CD4-positive, alpha-beta T cell (primary cell): ENCODE measurements at places on chromosomes 11 and 22.

DNA sequence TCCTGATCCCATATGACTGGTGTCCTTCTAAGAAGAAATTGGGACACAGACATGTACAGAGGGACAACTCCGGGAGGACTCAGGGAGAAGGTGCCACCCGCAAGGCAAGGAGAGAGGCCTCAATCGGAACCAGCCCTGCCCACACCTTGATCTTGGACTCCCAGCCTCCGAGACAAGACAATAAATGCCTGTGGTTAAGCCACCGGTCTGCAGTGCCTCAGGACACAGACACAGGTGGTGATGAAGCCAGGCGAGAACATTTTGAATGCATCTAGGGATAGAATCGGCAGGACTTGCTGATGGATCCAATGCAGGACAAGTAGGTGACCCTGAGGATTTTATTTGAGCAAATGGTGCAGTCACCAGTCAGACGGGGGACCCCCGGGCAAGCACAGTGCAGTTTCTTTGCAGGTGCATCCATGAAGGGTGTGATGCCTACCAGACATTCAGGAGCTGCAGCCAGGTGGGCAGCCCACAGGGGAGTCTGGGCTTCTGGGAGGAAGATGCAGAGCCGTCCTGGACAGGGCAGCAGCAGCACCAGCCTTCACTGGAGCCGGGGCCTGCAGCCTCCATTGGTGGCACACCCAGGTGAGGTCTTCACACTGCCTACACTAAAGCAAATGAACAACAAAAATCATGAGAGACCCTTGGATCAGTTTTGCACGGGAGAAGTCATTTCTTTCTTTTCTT lies 20.2 kb upstream of the SEPTIN5 start:
- no peaks in the 10 kb centered on the region for H3K36me3 ChIP-seq
- no peaks in the 10 kb centered on the region for H3K4me1 ChIP-seq
- no peak for DNase-seq
- H3K4me3 ChIP-seq, result no peak overlapping the region

DNA sequence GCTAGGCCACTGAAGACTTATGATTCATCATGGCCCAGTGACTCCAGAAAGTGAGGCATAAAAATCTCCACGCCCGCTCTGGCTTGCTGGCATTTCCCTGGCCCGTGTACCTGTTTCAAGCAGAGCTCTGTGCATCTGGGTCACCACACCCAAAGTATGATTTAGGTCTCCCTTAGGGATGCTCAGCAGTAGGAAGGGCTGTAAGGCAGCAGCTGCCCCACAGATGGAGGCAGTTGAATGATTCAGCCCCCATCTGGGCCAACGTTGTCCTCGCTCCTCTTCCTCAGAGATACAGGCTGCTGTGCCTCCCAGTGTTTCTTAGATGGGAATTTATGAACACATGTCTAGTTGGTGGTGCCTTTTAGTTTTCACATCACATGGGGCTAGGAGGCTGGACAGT lies 21.6 kb downstream of the GPR83 start:
- H3K27me3 ChIP-seq, result peaks cover 7% of the 10 kb centered on the region
- no peak for DNase-seq
- H3K4me1 ChIP-seq, result no peaks in the 10 kb centered on the region
- no peaks in the 10 kb centered on the region for H3K36me3 ChIP-seq
- H3K4me3 ChIP-seq, result no peak overlapping the region
- H3K27ac ChIP-seq, result no peak overlapping the region

- peaks cover 12% of the 10 kb centered on the region for H3K27me3 ChIP-seq
- DNase-seq, result no peak
- no peaks in the 10 kb centered on the region for H3K36me3 ChIP-seq
- H3K4me3 ChIP-seq, result no peak overlapping the region
Observed at GRCh38 chr11:36373016-36374010, 77.2 kb downstream of the PRR5L start.

DNA sequence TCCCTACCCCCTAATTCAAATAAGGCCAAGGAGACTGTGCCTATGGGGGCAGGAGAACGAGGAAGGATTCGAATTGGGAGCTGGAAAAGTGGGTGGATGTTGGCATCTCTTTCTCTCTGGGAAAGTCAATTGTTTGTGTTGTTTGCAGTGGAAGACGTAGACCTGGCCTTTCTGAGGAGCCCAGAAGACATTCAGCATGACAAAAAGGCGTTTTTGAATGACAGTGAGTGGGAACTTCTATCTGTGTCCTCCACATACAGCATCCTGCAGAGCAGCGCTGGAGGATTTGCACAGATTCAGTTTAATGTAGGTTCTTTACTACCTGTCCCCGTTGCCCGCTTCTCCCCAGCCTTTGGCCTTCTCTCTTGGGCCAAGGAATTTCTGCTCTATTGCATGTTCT lies 28.2 kb downstream of the HTR3B start:
- H3K4me3 ChIP-seq, result no peak overlapping the region
- no peak for DNase-seq

DNA sequence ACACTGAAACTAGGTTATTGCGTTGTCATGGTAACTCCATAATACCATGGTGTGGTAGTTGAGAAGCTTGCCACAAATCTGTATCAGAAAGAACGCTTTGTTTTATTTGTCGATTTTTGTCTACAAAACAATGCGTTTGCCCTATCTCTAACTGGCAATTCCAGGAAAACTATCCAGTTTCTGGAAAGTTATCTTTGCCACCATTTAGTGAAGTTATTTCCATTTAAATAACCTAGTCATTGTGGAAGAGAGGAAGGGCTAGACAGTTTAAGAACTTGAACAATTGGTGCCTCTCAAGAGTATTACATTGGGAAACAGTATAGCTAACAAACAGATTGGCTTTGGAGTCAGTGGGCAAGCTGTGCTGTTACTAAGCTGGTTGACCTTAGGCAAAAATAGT lies 7.9 kb downstream of the HSD17B12 start:
- H3K4me3 ChIP-seq, result no peak overlapping the region
- H3K27ac ChIP-seq, result no peak overlapping the region
- H3K36me3 ChIP-seq, result peaks cover 3% of the 10 kb centered on the region
- DNase-seq, result no peak
- no peaks in the 10 kb centered on the region for H3K27me3 ChIP-seq
- H3K4me1 ChIP-seq, result no peaks in the 10 kb centered on the region

- H3K27me3 ChIP-seq, result peaks cover 6% of the 10 kb centered on the region
- no peak for DNase-seq
- no peak overlapping the region for H3K4me3 ChIP-seq
- H3K4me1 ChIP-seq, result no peaks in the 10 kb centered on the region
- no peaks in the 10 kb centered on the region for H3K36me3 ChIP-seq
Observed at GRCh38 chr11:11435635-11436034, 82.6 kb upstream of the CSNK2A3 start.

DNA sequence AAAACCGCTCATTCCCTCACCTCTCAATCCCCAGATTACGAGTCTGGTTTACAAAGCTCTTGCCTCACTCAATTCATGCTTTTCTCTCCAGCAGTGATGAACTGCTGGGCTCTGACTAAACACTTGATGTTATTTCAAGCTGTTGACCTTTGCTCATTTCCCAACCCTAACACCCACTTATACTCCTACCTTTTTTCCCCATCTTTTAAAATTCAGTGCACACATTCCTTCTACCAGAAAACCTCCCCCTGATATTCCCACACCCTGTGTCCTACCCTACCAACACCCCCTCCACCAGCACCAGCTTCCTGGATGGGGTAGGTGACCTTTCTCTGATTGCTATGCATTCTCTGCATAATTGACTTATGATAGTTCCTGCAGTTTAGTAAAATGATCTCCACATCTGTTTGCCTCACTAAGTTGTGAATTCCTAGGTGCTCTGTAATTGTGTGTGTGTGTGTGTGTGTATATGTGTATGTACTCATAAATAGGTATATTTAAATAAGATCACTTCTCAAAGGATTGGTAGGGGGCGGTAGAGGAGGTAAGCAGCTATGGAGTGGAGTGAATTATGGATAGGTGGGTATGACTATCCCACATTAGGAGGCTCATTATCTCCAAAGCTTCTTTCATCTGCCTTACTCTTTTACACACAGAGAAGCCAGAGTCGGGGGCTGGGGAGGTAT lies 842 bp downstream of the HEPACAM start:
- H3K4me3 ChIP-seq, result no peak overlapping the region
- H3K27me3 ChIP-seq, result no peaks in the 10 kb centered on the region
- no peaks in the 10 kb centered on the region for H3K4me1 ChIP-seq
- DNase-seq, result no peak

DNA sequence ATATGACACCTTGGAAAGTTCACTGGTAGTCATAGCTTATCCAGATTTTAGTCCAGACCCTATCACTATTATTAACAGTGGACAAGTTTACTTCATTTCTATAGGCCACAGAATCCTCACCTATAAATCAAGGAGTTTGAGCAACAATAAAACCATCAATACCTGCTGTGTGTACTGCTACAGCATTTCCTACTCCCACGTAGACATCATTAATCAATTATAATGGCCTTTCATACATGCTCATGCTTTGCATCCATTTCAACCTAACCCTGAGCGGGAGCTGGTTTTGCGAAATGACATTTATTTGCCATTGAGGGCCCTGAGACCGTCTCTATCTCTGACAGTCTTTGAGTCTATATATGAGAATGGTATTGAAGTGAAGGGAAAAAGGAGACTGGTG lies 312.3 kb downstream of the FAT3 start:
- H3K4me1 ChIP-seq, result no peaks in the 10 kb centered on the region
- H3K4me3 ChIP-seq, result no peak overlapping the region

- H3K4me3 ChIP-seq, result no peak overlapping the region
- H3K27ac ChIP-seq, result no peak overlapping the region
- peaks cover 10% of the 10 kb centered on the region for H3K4me1 ChIP-seq
- H3K36me3 ChIP-seq, result peaks cover 55% of the 10 kb centered on the region
Observed at GRCh38 chr11:126311401-126312291, 7.8 kb downstream of the DCPS start.

DNA sequence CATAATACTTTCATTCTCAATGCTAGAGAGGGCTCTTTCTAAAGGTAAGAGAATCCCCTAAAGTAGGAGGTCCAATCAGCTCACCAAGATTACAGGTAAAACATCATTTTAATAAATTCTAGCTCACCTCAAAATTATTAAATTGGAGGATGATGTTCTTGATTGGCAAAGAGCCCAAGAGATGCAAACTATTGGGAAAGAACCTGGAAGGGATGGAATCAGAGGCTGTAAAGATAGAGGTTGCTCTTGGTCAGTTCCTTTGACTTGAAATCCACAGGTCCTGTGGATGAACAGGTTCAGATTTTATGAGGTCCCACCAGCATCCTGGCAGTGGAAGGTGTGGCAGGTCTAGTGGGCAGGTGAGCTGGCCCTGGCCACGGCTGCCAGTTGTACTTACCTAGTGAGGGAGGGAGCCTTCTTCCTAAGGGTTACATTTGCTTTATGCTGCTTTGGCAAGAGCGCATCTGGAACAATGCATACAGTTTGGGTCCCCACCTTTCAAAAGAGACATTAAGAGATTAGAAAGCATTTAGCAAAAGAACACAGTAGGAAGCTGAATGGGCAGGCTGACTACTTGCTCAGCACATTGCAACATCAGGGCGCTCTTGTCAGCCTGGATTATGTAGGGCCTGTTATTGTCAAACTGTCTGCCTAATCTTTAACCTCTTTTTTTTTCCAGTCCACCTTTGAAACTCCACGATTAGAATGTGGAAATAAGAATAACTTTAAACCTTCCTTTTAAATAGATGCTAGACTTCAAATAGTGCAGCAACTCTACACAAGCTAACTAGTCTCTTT lies 97.0 kb downstream of the RDX start:
- no peaks in the 10 kb centered on the region for H3K4me1 ChIP-seq
- no peak for DNase-seq
- no peaks in the 10 kb centered on the region for H3K36me3 ChIP-seq

DNA sequence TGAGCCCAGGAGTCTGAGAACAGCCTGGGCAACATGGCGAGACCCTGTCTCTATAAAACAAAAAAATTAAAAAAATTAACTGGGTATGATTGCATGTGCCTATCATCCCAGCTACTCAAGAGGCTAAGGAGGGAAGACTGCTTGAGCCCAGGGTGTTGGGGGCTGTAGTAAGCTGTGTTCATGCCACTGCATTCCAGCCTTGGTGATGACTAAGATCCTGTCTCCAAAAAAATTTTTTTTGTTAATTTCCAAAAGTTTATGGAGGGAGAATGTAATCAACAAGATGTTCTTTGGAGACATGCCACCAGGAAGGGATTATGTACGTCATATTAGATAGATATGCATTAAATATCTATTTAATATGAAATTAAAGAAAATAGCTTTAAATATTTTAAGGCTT lies 267.5 kb downstream of the SBF2 start:
- no peak overlapping the region for H3K4me3 ChIP-seq
- H3K36me3 ChIP-seq, result no peaks in the 10 kb centered on the region

GRCh38 chr11:73361953-73362776 lies 14.0 kb upstream of the RELT start:
- no peaks in the 10 kb centered on the region for H3K36me3 ChIP-seq
- no peaks in the 10 kb centered on the region for H3K27me3 ChIP-seq
- DNase-seq, result no peak

DNA sequence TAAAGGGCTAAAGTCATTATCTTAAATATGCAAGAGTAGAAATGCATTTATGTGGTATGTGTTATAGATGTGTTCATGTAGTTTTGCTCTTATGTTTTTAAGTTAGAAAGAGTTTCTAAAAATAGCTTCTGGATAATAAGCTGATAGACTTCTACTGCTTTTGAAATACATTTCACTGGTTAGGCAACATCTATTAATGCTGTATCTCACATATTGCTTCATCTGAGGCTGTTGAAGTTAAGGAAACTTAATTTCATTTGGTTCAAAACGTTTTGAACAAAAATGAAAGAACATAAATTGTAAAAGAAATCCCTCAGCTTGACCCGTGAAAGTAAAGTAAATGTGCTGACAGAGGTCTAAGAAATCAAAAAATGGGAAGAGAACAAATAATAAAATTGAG lies 164.0 kb upstream of the CTSC start:
- no peak for DNase-seq
- H3K27ac ChIP-seq, result no peak overlapping the region
- no peak overlapping the region for H3K4me3 ChIP-seq
- H3K27me3 ChIP-seq, result no peaks in the 10 kb centered on the region

DNA sequence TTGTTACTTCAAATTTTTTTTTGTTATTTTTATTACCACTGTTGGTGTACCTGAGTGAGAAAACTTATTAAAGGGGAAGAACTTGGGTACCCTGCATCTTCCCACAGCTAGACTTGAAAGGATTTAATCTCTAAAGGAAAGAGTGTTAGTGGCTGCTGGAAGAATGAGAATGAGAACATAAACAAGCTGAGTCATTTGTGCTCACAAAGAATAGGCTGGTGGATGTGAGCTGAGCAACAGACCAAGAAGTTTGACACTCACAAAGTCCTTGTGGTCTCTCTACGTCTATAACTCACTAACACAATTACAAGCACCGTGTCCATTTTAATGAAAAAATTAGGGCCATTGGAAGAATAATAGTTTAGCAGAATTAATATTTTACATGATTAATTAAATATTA lies 217.6 kb upstream of the ANO5 start:
- no peak overlapping the region for H3K4me3 ChIP-seq
- H3K27me3 ChIP-seq, result no peaks in the 10 kb centered on the region
- H3K27ac ChIP-seq, result no peak overlapping the region

DNA sequence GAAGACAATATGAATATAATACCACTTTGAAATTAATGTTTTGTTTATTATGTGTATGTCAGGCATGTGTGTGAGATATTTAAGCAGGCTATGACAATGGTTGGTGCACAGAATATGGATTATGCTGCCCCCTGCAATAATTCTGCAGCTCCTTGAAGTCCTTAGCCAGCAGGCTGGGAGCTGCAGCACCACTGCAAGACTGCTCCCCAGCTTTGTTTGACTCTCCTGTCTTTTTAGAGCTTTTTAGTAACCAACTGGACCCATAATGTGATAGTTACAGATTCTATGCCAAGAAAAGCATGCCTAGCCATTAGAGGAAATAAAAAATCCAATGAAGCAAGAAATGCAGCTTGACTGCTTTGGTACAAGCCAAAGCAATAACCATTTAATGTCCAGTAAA lies 535.1 kb downstream of the TMEM135 start:
- no peaks in the 10 kb centered on the region for H3K4me1 ChIP-seq
- DNase-seq, result no peak
- no peak overlapping the region for H3K27ac ChIP-seq
- no peaks in the 10 kb centered on the region for H3K36me3 ChIP-seq
- H3K4me3 ChIP-seq, result no peak overlapping the region
- no peaks in the 10 kb centered on the region for H3K27me3 ChIP-seq
